Brain microvascular endothelial cell (primary cell): ENCODE measurements at places on chromosomes 1 and 21.

DNA sequence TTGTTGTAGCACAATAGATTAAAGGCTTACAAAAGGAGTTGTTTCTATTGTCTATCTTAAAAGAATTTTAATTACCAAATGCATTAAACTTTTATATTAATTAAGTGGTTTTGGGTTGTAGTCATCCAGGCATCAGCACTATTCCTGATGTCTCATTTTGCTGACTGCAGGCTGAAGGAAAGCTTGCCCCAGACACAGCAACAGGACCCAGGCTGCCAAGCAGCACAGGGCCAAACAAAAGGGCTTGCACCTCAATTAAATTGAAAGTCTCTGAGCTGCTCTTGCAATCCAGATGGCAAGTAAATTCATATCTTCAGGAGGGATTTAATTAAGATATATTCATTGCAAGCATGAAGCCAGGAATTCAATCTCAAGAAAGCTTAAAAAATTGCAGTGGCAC lies 80.7 kb upstream of the CHODL start:
- DNase-seq = no peak

- DNase-seq = no peak
Measured at GRCh38 chr1:204703826-204704612, 18.5 kb upstream of the LRRN2 start.

DNA sequence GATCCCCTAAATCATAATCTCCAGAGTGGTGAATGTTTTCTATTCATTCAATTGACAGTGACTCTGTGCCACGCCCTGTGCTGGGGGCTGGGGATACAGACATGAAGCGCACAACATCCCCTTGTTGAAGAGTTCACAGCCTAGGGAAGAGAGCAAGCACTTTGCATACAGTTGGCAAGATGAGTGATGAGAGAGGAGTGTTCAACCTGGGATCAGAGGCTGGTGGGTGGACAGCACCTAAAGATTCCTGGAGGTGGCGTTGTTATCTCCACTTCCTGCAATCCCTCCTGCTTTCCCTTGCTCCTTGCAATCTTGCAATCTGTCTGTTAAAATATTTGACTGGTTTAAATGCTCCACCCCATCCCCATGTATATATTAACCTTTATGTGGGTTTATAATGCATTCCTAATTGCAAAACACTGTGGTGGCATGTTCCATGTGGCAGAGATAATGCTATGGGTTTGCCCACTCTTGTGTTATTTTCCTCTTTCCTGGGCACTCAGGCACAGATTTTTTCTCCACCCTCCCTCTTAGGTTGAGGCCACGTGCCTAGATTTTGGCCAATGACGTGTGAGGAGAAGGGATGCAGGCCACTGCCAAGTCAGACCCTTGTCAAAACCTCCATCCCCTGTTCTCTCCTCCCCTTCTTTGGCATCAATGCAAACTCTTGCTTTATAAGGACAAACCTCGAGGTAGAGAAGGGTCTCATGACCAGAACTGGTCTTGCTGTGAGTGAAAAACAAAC lies 36.2 kb upstream of the GADD45A start:
- no peak for DNase-seq

GRCh38 chr1:247193958-247194357 lies 22.1 kb upstream of the ZNF124 start:
- no peak for DNase-seq

- no peak for DNase-seq
Measured at GRCh38 chr1:97073936-97074335, 352.4 kb downstream of the PTBP2 start.

- no peak for DNase-seq
Measured at GRCh38 chr1:159927211-159927848, 2.0 kb upstream of the TAGLN2 start.

DNA sequence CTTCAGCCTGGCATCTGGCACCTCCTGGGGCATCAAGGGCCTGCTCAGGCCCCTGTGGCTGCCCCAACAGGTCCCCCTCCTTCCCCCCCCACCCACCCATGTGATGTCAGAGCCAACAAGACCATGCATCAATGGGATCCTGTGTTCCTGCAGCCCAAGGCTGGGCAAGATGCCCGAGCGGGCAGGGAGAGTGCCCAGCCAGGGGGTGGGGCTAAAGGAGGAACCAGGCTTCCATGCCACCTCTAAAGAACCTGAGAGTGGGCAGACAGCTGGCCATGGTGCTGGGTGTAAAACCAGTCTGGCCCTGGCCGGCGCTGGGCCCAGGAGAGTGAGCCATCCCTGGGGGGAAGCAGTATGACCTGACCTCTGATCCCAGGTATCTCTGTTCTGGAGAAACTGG lies 7.6 kb downstream of the COL16A1 start:
- DNase-seq = no peak

DNA sequence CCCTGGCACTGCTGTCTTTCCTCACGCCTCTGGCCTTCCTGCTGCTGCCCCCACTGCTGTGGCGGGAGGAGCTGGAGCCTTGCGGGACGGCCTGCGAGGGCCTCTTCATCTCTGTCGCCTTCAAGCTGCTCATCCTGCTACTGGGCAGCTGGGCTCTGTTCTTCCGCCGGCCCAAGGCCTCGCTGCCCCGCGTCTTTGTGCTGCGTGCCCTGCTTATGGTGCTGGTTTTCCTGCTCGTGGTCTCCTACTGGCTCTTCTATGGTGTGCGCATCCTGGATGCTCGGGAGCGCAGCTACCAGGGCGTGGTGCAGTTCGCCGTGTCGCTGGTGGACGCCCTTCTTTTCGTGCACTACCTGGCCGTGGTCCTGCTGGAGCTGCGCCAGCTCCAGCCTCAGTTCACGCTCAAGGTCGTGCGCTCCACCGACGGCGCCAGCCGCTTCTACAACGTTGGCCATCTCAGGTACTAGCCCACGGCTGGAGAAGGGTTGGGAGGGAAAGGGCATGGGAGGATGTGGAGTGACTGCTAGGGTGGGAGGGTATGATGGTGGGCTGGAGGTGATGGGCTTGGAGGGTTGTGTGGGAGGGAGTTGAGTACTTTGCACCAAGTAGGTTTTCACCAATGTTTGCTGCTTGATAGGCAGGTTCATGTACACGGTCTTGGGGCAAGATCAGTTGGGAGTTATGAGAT lies 18.9 kb downstream of the VANGL2 start:
- DNase-seq = no peak
